Hair follicle dermal papilla cell (primary cell): ENCODE measurements at places on chromosomes 11 and 22. TPM values are rescaled to one million over a fixed set of nuclear protein-coding genes. Genes with fewer than 3 reads are reported as not detected.

Gene BIK
- total RNA-seq = not detected in 2 replicates

Gene MMP27
- total RNA-seq = 1.3 and 2.6 TPM in 2 replicates

Gene OR2D2
- total RNA-seq = 0.32 and 0.61 TPM in 2 replicates

Gene MPZL3
- total RNA-seq = 0.49 and 0.97 TPM in 2 replicates

Gene DRICH1
- total RNA-seq = not detected in 2 replicates

Gene PTPRCAP
- 0.32 TPM in 1 of 2 replicates, not detected in the other for total RNA-seq

Gene SPCS2
- total RNA-seq = 10.2 and 35.2 TPM in 2 replicates

Gene OR8B12
- not detected in 2 replicates for total RNA-seq

Gene DBX1
- total RNA-seq = not detected in 2 replicates

Gene CCDC88B
- total RNA-seq = 0.16 and 0.36 TPM in 2 replicates

Gene CLDN5
- total RNA-seq = not detected in 2 replicates

Gene CD3E
- not detected in 2 replicates for total RNA-seq
